ENCODE measurements at places on chromosomes 3 and 15.

GRCh38 chr3:50204804-50205412 is at the start of gene SLC38A3:
Gene SLC38A3, plus strand, starts transcription at chr3:50205271. Its CDS starts 8,929 bp downstream, at chr3:50214200.
- DNase-seq = peak; percentile 34

DNA sequence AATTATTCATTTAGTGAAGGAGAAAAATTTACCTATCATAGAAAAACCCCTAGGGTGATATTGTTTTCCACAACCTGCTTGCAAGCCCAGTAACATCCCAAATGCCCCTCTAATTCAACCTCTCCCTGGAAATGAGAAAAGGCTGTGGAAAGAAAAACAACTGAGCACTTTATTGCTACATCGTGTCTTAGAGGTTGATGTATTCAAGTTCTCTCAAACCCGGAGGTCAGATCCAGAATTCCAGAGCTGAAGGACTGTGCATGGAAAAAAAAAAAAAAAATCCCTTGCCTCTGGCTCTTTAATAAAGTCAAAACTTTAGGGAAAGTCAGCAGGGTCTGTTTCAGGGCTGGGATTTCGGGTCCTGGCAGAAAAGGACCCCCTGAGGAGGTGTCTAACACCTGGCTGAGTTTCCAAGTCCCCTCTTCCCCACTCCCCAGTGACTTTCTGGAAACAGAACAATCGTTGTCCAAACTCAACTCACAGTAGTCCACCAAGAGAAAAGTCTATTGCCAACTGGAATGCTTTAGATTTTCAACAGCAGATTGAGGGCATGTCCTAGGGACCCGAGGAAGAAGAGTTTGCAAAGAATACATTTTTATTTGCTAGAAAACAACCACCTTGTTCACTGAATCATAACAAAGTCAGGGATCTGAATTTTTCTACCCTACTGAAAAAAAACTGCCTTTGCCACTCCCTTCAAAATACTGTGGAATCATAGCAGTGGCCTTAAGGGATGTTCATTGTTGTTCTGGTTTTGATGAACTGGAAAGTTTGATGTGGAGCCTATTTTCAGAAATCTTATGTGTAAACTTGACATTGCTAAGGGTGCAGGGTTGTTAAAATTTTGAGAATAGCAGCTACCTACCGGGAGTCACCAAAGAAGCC is 207.5 kb upstream of the ADAMTS9 start:
- DNase-seq = no peak

DNA sequence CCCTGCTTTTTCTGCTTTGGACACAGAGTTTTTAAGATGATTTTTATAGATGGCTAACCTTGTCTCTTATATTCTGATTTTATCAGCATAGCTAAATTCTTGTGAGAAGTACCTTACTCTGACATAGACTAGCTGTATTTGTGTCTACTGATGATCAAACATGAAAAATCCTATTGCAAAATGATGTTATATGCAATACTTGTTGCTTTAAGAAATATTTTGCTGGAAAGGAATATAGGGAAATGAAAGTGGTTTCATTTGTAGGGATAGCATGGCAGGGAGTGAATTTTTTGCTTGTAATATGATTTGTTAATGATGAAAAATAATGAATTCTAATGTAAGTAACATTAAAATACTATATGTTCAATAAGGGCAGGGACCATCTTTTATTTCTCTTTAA is 35.9 kb downstream of the CFAP91 start:
- no peak for DNase-seq

DNA sequence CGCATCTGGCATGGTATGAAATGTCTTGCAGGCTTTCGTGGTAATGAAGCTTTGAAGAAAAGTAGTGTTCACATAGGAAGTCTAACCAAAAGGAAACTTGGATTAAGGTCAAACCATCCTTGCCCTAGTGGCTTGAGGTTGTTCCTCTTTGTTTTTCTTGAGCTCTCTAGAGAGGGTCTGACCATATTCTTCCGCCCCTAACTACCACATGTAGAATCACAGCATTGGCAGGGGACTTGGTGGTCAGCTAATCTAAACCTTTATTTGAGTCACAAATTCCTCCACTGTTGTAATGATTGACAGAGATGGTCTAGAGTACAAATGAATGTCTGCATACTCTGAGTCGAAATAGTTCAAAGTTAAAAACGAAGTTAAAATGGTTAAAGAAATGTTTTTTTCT is 39.1 kb upstream of the PHLDB2 start:
- no peak for DNase-seq

GRCh38 chr3:107574650-107575049 is 51.9 kb downstream of the BBX start:
- no peak for DNase-seq

DNA sequence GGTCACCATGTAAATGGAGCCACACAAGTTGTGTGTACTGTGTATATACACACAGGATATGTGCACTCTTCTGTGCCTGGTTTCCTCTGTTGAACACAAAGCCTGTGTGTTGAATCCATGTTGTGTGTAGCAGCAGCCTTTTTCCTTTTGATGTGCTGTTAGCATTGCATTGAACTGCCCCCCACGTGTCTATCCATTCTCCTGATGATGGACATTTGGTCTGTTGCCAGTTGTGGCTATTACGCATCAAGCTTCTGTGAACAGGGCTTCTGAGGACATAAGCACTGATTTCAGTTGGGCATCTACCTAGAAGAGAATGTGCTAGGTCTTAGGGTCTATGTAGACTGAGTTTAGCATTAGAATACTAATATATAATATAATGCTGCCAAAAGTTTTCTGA is 77.4 kb downstream of the LSM3 start:
- DNase-seq = no peak

DNA sequence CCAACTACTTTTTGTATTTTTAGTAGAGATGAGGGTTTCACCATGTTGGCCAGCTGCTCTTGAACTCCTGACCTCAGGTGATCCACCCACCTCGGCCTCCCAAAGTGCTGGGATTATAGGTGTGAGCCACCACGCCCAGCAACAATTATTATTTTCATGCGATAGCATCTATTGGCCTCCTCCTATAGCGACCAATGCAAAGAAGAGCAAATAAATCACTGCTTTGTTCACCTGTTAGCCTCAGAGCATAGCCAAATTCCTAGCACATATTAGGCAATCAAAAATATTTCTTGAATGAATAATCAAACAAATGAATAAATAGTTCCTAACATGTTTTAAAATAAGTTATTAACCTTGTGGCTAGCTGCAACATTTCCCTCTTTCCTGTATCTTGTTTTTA is 36.8 kb upstream of the TNFSF10 start:
- no peak for DNase-seq

DNA sequence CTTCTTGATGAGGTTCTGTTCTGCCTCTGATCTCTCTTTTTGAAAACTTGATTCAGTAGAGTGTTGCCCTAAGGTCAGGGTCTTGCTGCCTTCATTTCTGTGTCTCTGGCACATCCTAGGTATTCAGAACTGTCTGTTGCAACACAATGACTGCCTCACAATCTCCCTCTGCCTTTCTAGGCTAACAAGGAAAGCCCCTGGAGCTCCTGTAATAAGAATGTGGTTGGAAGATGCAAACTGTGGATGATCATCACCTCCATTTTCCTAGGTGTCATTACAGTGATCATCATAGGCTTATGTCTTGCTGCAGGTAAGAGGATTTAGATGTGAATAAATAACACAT is 7.0 kb downstream of the C3orf52 start:
- no peak for DNase-seq

- DNase-seq = no peak
Measured at GRCh38 chr3:13950042-13950441, 70.2 kb upstream of the WNT7A start.

GRCh38 chr3:126100634-126101301 is 16.8 kb upstream of the SLC41A3 start:
- DNase-seq = no peak

DNA sequence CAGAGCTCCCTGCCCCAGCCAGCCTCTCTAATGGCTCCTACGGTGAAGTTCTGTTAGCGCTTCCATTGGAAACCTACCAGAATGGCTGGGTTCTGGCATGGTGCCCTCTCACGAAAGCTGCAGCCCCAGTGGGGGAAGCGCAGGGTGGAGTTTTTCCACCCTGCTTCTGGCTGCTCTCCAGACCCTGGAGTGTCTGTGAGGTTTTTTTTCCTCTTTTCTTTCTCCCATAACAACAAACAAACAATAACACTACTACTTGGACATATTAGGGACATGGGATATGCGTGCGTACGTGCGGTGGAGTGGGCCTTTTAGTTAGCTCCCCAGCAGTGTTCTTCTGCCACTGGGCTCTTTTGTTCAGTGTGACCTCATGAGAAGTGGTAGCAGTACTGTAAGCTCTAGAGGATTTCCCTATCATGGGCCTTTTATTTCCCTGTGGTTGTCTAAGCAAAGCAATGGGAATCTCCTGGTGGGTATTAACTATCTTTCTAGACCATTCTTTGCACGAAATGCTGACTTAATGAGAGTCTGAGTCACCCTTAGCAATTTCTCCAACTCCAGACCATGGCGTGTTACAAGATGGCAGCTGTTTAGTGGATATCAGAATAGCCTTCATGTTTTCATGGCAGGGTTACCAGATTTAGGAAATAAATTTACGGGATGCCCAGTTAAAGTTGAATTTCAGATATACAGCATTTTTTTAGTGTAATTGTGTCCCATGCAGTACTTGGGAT is 161.9 kb downstream of the FNDC3B start:
- no peak for DNase-seq

DNA sequence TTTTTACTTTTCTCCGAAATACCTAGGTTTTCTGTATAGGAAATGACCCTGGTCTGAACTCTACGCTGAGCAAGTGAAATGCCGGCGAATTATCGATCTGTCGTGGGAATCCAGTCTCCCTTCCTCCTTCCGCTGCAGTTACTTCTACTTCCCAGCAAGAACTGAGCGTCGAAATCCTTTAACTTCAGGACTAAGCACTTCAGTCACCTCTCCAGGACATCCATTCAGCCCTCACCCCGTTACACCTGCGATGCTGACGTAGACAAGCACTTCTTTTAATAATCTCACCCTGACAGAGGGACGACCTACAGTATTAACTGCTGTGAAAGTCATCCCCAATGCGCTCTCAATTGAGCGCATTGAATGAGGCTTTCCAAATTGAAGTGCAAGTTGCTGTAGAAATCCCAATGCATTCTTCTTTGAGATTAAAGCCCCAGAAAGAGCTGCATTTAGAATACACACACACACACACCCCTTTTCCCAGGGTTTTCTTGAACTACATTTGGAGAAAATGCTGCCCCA is 1.3 kb downstream of the TOP2B start:
- DNase-seq = no peak

GRCh38 chr3:195066441-195066841 is 204.5 kb downstream of the XXYLT1 start:
- no peak for DNase-seq

GRCh38 chr3:122508135-122508914 is 6.4 kb downstream of the KPNA1 start:
- no peak for DNase-seq

Data from activated naive CD4-positive, alpha-beta T cell treated with anti-CD3 and anti-CD28 coated beads, Interleukin-2, amount 50 U/mL, for 16 hours (primary cell).